ENCODE measurements at places on chromosomes 1 and 21.
A peak's percentile ranks its signal among the peaks of the same experiment; 100 is the strongest.

- no peak for DNase-seq
Observed at GRCh38 chr1:112925015-112925414, 31.0 kb downstream of the SLC16A1 start.

- DNase-seq: no peak
Observed at GRCh38 chr1:94422115-94422820, 4.1 kb downstream of the ABCD3 start.

DNA sequence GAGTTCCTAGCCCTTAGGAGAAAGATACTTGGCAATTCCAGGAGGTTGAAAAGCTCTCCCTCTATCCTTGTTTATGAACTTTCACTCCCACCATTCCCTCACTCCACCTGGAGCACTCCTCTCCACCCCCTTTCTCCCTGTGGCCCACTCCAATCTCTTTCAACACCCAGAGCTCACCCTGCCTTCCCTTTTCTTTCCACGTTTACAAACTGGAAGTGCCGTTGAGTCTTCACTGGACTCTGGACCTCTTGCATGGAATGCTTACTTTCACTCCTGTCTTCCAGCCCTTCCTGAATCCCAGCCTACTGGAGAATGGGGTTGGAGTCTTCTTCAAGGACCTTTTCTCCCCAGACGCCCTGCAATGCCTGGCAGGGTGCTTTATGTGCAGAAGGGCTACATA lies 198.5 kb downstream of the RHOU start:
- no peak for DNase-seq

GRCh38 chr1:225533238-225533637 lies 105.4 kb upstream of the LBR start:
- DNase-seq: no peak

DNA sequence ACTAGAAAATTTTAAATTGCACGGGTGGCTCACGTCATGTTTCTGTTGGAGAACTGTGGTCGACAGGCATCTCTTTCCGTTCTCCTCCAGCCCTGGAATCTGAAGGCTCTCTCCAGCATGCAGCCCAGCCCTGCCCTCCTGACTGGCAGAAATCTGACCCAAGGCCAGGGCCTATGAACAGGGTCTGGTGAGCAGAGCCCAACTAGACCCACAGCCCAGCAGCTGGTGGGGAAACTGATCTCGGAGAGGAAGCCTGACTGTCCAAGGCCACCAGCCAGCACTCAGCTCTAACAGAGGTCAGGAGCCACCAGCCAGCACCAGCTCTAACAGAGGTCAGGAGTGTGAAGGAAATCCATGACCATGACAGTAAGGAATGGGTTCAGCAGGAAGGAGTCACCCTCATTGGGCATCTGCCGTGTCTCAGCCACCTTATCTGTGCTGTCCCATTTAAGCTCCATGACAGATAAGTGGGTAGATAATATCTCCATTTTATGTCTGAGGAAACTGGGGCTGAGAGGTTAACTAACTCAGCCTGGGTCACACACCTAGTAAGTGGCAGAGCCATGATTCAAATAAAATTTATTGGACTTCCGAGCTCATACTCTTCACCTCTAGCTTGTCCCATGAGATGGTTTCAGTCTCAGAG lies 20.2 kb upstream of the PKP1 start:
- DNase-seq: no peak

- no peak for DNase-seq
Observed at GRCh38 chr1:187264995-187265602, 436.4 kb downstream of the PLA2G4A start.

- DNase-seq: no peak
Observed at GRCh38 chr1:39153684-39154083, 50.8 kb upstream of the MACF1 start.

DNA sequence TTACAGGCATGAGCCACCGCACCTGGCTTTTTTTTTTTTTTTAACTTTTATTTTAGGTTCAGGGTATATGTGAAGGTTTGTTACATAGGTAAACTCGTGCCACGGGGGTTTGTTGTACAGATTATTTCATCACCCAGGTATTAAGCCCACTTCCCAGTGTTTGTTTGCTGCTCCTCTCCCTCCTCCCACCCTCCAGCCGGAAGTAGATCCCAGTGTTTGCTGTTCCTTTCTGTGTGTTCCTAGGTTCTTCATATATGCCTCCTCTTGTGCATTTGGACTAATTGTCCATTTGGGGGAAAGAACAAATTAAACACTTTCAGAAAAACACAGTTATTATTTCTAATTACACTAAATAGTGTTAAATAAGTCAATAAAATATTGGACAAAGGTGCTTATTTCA lies 1.1 kb upstream of the SLC2A7 start:
- DNase-seq: no peak

DNA sequence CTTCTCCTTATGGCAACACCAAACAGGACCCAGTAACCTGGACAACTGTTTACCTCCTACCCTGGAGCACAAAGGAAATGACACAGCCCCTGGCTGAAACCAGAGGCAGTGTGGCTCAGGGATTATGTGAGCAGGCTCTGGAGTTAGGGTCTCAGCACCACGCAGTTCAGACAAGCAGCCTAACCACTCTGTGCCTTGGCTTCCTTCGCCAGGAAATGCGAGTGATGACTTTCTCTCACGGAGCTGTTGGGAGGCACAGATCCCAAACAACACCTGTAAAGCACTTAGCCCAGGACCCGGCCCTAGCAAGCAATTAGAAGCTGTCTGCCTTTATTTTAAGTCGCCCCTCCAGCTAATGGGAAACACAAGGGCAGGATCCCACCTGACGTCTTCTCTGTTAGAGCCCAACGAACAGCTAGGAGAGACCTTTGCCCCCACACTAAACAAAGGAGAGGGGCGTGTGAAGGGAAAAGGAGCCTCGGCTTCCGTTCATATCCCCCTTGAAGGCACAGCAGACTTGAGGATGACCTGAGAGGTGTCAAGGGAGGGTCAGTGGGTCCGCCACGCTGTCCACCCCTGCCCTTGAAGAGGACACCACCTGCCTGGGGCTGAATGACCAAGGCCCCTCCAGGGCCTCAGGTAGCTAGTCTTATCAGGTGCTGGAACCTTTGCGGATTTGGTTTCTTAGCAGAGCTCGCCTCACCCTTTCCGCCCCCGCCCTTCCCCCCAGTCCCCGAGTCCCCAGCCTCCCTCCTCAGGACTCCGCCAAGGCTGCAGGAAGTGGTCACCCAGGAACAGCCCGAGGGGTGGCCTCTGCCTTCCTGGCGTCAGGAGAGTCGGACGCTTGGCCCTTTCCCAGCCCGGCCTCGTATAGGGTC lies 860 bp downstream of the TMEM63A start:
- DNase-seq: peak; percentile 52

DNA sequence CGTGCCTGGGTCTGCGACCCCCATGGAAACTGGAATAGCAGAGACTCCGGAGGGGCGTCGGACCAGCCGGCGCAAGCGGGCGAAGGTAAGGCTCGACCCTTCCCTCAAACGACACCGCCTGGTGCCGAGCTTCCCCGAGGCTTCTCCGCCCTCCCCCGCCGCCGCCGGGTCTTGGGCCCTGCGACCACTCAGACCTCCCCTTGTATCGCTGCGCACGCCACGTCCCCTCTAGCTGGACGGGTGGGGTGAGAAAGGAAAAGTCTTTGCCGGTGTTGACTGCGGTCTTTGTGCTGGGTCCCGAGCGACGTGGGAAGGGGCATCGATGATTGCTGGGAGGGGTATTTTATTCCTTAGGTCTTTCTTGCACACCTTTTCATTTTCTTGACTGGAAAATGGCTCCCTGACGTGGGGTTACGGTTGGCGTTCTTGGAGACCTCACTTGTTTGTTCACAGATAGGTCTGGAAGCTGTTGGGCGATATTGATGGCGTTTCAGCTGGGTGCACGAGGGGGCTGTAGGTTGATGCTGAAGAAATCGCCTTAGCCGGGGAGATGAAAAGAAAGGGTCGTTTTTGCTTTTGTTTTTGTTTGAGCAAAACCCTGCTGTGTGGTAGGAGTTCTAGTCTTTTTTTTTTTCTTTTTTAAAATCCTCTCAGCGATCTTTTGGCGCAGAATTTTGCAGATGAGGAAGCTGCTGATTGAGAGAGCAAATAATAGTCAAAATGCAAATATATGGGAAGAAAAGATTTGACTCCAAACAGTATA lies 776 bp downstream of the KDM1A start:
- no peak for DNase-seq

DNA sequence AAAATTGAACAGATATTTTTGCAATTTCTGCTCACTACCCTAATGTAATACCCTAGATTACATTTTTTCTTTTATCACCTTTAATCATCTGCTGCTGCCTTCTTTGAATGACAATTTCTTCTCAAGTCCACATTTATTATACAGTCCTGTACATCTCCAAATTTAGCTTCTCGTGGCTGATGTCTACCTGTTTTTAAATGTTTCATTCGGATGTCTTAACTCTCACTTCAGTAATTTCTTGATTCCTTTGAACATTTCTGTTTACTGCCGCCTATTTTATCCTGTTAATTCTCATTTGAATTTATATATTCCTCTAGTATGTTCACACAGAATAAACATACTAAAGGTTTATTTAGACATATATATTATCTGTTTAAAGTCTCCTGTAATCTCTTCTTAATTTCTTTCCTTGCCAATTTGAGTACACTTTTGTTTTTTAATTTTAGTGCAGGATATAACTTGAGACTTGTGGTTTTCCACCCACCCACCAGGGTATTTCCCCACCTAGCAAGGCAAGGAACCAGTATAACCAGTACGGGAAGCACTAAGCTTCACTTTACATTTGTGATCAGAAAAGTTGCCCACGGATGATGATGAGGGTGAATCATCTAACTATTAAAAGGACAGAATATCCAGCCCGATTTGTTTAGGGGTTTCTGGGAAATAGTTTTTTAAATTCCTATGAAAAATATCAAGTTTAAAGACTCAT lies 12.7 kb downstream of the INSL5 start:
- DNase-seq: no peak

DNA sequence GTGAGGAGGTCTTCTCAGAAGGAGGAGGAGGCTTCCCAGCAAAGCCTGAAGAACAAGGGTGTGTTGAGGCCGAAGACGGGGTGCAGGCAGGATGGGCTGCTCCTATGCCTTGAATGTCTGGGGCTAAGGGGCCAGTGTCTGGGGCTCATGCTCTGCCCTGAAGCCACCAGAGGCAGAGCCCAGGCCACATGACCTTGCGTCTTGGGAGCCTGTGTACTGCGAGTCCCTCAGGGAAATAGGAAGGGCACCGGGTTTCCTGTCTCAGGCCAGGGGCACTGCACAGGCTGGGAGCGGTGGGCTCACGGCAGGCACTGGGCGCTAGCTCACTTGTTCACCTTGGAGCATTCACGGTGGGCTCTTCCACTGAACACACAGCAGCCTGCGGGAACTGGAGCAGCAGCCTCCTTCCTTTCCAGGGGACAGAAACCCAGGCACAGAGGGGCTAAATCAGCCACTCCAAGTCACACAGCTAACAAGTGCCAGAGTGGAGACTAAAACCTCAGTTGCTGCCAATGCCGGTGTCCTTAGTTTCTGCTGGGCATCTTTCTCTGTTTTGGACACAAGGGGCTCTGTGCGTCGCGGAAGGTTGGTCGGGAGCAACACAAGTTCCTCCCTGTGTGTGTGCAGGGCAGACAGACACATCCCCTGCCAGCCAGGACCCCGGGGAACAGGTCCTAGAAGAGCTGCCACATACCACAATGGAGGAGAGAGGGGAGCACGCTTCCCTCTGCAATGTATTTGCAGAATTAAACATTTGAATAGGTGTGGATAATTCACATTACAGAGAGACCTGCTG lies 104.8 kb upstream of the C1orf174 start:
- no peak for DNase-seq

- no peak for DNase-seq
Observed at GRCh38 chr1:34549199-34549598, 205.6 kb upstream of the GJB5 start.

DNA sequence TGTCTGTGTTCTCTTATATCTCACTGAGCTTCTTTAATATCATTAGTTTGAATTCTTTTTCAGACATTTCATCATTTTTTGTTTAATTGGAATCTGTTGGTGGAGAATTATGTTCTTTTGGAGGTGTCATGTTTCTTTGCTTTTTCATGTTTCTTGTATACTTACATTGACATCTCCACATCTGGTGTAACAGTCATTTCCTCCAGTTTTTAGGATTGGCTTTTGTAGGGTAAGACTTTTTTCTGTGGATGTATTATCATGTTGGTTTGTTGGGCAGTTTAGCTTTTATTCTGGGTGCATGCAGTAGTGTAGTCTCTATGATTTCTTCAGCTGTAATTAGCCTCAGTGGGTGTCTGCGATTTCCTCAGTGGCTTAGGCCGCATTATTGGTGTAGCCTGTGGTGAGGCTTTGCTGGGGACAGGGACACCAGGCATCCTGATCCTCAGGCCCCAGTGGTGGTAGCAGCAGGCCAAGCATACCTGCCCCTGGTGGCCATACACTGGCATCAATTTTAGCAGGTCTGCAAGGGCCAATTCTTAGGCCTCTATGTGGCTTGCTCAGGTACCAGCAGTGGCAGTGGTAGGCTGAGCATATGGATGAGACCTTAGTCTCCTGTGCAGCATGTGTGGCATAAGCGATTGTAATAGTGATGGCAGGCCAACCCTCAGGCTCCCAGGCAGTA lies 77.6 kb upstream of the SAMD13 start:
- no peak for DNase-seq

DNA sequence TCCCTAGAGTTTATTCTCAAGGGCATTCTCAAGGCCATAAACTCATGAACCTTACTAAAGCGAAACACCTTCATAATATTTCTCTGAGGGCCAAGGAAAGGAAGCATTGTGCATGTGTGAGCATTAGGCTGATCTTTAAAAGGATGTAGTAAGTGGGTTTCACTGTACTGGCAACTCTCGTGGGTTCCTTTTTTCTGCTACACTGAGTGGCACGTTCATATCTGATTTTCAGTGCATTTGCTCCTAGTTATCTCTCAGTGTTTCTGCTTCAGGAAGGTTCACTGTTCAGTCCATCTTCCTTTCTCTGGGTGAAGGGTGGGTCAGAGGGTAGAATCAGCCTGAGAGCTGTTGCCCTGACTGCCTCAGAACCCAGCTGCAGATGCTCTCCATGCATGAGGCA lies 192.8 kb upstream of the ADGRL2 start:
- no peak for DNase-seq

DNA sequence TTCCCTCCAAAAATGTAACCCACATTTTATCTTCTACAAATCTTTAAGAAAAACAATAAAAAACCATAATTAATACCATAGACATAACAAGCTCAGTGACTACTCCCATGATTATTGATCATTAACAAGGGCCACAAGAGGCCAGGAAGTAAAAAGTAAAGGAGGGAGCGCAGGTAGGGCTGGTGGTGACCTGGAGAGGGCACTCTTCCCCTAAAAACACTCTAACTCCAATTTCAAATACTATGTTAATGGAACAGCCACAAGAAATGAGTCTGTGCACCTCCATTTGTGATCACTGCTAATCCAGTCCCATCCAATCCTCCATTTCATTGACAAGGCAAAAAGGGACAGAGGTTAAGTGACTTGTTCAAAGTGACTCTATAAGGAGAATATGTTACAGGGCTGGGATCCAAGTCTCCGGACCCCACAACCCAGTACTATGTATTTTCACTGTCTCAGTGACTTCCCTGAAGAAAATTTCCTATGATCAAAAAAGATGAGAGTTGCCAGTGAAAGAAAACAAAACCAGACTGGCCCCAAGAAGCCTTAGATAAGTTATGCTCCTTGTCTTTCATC lies 41.2 kb upstream of the CFAP298 start:
- DNase-seq: no peak

GRCh38 chr1:82052563-82052962 lies 251.8 kb downstream of the ADGRL2 start:
- no peak for DNase-seq

GRCh38 chr1:36150296-36151133 lies 1.2 kb upstream of the TRAPPC3 start:
- peak; percentile 63 for DNase-seq

GRCh38 chr21:46412521-46413364 lies 45.9 kb upstream of the DIP2A start:
- no peak for DNase-seq

GRCh38 chr1:97905141-97905940 lies 15.5 kb downstream of the DPYD start:
- DNase-seq: no peak

Data from activated T-helper 1 cell treated with Interleukin-2 at 50 U/mL for 16 hours (primary cell).